ENCODE measurements at places on chromosomes 6 and 20. TPM values are rescaled to one million over a fixed set of nuclear protein-coding genes. Genes with fewer than 3 reads are reported as not detected.

DNA sequence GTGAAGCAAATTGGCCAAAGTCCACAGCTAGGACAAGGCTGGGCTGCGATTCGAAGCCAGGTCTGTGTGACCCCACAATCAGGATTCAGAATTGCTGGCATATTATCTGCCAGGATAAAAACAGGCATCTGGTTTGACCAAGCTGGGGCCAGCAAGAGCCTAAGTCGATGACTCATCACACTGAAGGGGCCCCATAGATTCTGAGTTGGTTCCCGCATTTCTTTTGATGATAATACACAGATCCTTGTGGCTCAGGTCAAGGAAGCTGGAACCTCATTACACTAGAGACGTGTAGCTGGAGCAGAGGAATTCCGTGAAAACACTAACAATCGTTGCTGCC, 6.5 kb downstream of the KCNB1 start:
- no peak for DNase-seq
- no peaks in the 10 kb centered on the region for H3K36me3 ChIP-seq
- H3K4me3 ChIP-seq, result no peak overlapping the region
- H3K27ac ChIP-seq, result no peak overlapping the region
- H3K27me3 ChIP-seq, result peaks cover 35% of the 10 kb centered on the region

DNA sequence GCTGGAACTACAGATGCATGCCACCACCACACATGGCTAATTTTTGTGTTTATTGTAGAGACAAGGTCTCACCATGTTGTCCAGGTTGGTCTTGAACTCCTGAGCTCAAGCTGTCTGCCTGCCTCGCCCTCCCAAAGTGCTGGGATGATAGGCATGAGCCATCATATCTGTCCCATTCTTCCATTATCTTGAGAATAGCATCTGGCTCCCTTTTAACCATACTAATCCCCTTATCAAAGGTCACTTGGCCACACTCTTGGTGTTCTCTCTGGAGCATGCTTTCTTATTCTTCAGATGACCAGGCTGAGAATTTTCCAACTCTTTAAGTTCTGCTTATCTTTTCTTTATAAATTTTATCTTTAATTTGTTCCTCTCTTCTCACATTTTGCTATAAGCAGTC, 15.9 kb upstream of the TRERF1 start:
- no peak for DNase-seq
- H3K27ac ChIP-seq, result no peak overlapping the region
- H3K4me1 ChIP-seq, result peaks cover 5% of the 10 kb centered on the region
- peaks cover 16% of the 10 kb centered on the region for H3K27me3 ChIP-seq
- no peak overlapping the region for H3K4me3 ChIP-seq
- H3K36me3 ChIP-seq, result peaks cover 2% of the 10 kb centered on the region

- peaks cover 9% of the 10 kb centered on the region for H3K27me3 ChIP-seq
- H3K27ac ChIP-seq, result no peak overlapping the region
- no peak overlapping the region for H3K4me3 ChIP-seq
Observed at GRCh38 chr6:19690325-19691075, 146.7 kb upstream of the ID4 start.

DNA sequence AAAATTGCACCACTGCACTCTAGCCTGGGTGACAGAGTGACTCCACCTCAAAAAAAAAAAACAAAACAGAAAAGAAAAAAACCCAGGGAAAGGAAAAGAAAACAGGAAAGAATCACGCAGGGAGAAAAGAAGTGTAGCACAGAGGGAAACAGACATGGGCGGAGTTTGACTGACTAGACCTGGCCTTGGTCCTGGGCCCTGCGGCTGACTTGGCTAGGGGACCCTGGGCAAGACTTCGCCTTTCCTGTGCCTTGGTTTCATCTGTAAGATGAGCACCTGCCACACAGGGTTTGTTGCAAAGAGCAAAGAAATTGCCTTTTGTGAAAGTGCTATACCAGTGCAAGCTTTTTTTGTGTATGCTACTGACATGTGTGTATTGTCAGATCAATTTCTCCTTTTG, 71.3 kb upstream of the KCNG1 start:
- DNase-seq, result no peak
- no peak overlapping the region for H3K4me3 ChIP-seq
- peaks cover 31% of the 10 kb centered on the region for H3K27me3 ChIP-seq
- no peaks in the 10 kb centered on the region for H3K36me3 ChIP-seq

- H3K27ac ChIP-seq, result no peak overlapping the region
- H3K27me3 ChIP-seq, result peaks cover 2% of the 10 kb centered on the region
- H3K4me3 ChIP-seq, result no peak overlapping the region
- H3K36me3 ChIP-seq, result peaks cover 10% of the 10 kb centered on the region
- H3K4me1 ChIP-seq, result peaks cover 7% of the 10 kb centered on the region
Observed at GRCh38 chr6:108068618-108069017, 5.9 kb downstream of the OSTM1 start.

DNA sequence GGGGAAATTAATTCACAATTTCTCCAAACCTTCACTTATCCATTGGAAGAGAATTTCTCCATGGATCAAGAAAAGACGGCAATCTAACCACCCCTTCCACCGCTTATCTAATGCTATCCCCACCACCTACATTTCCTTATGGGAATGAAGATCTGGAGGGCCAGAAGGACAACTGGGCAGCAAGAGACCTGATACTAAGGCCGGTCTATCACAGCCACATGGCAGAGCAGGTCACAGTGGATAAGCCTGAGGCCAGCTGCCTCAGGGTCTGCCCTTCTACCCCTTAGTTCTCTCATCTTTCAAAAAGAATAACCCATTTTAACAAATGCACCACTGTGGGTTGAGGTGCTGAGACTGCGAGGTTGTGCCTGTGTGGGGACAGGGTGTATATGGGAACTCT, 37.1 kb downstream of the MAN1A1 start:
- peak overlapping the region; percentile 73 for H3K4me3 ChIP-seq
- H3K27ac ChIP-seq, result peak overlapping the region; percentile 99
- H3K27me3 ChIP-seq, result no peaks in the 10 kb centered on the region
- peaks cover 81% of the 10 kb centered on the region for H3K4me1 ChIP-seq

GRCh38 chr6:28794175-28795002, 129.4 kb downstream of the TRIM27 start:
- H3K4me1 ChIP-seq, result peaks cover 40% of the 10 kb centered on the region
- peaks cover 5% of the 10 kb centered on the region for H3K36me3 ChIP-seq
- H3K4me3 ChIP-seq, result peak overlapping the region; percentile 53
- peaks cover 83% of the 10 kb centered on the region for H3K27me3 ChIP-seq
- DNase-seq, result no peak

HLA-DQA2 gene
- total RNA-seq, result 2.7 TPM

DOK5 gene
- total RNA-seq, result 27.7 TPM

ZSWIM1 gene
- 7.8 TPM for total RNA-seq

NKAPL gene
- total RNA-seq, result 0.16 TPM

KCNQ5 gene
- total RNA-seq, result 12.6 TPM

CTCFL gene
- not detected for total RNA-seq

POPDC3 gene
- not detected for total RNA-seq

PPP1R18 gene
- 213 TPM for total RNA-seq

All from activated T-helper 1 cell treated with anti-CD3 and anti-CD28 coated beads, Interleukin-12 subunit alpha, Interleukin-12 subunit beta, Interleukin-2, Interleukin-4 antibody, amounts not matched to agents 30 ng/mL and 10 ng/mL and 1 ng/mL, durations not matched to agents 14 hours and 24 hours and 36 hours (primary cell).